ENCODE measurements at places on chromosomes 1 and 21. TPM values are rescaled to one million over a fixed set of nuclear protein-coding genes. Genes with fewer than 3 reads are reported as not detected.

DNA sequence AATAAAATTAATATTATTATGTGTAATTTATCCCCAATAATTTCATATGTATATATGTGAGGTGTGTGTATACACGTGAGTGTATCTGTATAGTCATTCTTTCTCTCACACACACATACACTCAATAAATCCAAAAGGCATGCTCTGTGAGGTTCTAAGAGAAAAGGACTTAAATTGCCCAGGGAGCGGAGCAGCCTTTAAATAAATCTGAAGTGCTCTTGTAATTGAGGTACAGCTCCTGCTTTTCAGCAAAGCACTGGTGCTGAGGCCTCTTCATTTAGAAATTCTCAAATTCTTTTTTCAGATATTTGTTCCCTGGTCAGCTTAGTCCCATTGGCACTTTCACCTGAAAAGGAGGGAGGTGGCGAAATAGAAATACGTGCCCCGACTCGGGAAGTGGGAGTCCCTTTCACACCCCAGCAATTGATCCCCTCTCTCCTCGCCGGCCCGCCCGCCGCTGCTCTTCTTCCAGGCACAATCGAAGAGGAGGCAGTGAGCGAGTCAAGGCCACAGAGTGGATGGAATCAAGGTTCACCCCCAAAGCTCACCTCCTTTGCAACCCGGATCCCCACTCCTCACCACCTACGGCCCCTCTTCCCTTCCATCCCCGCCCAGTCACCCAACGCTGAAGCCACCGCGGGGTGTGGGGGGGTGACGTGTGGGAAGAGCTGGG, 944 bp downstream of the PLPPR5 start:
- DNase-seq = no peak

- no peak for DNase-seq
Observed at GRCh38 chr1:178411756-178412399, 84.9 kb downstream of the CLEC20A start.

The RUNX3 gene
- total RNA-seq = 22.9 TPM

The HYI gene
- 21.0 TPM for total RNA-seq

The ADORA1 gene
- not detected for total RNA-seq

DNA sequence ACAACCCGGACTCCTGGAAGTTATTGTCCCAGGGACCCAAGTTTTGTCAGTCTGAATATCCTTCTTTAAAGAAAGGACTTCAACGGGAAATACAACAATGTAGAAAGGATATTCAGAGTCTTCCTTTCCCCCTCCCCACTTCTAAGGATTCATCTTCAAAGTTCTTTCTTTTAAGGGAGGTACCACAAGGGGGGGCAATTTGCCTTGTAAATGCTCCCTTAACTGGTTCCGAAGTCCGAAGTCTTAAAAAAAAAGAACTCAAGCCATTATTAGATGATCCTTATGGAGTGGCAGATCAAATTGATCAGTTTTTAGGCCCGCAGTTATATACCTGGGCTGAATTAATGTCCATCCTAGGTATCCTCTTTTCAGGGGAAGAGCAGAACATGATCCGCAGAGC, 47.0 kb downstream of the SERINC2 start:
- DNase-seq = no peak

DNA sequence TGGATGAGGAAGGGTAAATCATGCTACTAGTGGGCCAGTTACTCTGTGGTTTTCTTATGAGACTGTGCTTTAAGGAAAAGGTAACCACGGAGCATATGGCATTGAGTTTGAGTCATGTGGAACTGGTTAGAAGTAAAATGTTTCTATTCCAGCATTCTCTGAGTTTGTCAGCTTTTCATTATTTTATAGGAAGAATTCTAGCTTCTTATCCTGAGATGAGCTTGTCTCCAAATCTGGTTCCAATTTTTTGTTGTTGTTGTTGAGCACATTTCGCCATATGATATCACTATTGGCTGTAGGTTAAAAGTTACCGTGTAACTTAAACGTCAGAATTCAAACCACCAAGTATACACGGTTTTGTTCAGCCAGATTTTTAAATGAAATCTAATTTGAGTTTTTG, 69.9 kb downstream of the ATF6 start:
- DNase-seq = no peak

DNA sequence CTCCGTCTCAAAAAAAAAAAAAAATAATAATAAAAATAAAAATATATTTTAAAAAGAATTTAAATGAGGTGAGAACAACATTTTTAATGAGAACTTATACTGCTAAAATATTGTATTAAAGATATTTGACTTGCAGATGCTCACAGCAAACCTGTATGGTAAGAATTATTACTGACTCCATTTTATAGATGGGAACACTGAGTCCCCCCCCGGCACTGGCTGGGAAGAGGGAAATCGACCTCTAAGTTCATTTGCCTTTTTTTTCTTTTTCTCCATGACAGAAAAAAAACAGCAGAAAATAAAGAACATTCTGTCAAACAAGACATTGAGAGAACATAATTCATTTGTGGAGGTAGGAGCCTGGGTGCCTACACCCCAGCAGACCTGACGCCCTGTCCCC, 13.4 kb upstream of the PADI6 start:
- no peak for DNase-seq

- no peak for DNase-seq
Observed at GRCh38 chr1:203367057-203367456, 16.1 kb upstream of the FMOD start.

The SLC45A1 gene
- 0.27 TPM for total RNA-seq

Data from hematopoietic multipotent progenitor cell (in vitro differentiated cells).